ENCODE measurements at places on chromosomes 7 and 10.

- no peak for DNase-seq
Measured at GRCh38 chr10:670990-671389, 18.5 kb downstream of the DIP2C start.

DNA sequence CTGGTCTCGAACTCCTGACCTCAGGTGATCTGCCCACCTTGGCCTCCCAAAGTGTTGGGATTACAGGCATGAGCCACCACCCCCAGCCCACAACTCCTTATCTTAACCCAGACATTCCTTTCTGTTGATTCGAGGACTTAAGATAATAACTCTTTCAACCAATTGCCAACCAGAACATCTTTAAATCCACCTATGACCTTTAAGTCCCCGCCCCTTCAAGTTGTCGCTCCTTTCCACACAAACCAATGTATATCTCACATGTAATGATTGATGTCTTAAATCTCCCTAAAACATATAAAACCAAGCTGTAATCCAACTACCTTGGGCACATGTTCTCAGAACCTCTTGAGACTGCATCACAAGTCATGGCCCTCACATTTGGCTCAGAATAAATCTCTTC lies 7.8 kb upstream of the ANKRD2 start:
- DNase-seq: no peak

GRCh38 chr10:299969-300368 lies 164.7 kb downstream of the ZMYND11 start:
- DNase-seq: no peak

DNA sequence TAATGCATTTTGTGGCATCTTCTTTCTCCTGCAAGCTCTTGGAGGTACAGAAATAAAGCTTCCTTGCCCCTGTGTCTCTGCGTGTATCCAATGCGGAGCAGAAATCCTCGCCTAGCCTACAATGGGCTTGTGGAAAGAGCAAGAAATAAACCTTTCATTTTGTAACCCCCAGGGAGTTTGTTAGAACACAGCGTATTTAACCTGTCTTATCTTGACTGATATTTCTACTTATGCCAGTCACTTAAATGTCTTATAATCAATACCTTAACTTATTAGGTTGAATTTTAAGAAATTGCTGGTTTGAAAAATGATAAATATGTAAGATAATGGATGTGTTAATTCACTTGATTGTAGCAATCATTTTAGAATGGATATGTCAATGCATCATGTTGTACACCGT lies 629.8 kb upstream of the IGFBP3 start:
- DNase-seq: no peak

DNA sequence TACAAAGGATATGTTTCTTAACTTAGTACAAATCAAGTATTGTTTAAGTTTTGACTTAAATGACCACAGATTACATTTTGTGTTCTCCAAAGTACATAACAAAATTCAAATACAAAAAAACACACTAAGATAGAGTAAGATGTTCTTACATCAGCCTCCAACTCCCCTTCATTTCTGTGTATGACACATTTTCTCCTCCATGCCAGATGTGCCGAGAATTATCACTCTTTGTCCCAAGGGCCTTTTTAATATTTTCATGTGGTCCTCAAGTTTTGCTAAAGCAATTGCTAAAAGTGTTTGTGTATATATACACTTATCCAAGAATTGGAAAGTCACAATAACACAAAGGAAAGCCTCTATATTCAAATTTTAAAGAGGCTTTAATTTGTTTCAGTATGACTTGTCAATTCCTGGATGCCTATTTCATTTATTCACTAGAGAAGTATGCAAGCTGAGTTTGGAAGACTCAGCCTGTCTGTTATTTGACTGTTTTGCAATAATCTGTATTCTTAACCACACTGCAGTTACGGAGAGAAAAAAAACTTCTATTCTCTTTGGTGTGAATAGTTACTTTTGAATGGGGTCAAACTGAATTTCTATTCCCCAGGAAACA lies 586.4 kb upstream of the SEMA3D start:
- DNase-seq: no peak

- no peak for DNase-seq
Measured at GRCh38 chr7:85328456-85328998, 141.7 kb upstream of the SEMA3D start.

DNA sequence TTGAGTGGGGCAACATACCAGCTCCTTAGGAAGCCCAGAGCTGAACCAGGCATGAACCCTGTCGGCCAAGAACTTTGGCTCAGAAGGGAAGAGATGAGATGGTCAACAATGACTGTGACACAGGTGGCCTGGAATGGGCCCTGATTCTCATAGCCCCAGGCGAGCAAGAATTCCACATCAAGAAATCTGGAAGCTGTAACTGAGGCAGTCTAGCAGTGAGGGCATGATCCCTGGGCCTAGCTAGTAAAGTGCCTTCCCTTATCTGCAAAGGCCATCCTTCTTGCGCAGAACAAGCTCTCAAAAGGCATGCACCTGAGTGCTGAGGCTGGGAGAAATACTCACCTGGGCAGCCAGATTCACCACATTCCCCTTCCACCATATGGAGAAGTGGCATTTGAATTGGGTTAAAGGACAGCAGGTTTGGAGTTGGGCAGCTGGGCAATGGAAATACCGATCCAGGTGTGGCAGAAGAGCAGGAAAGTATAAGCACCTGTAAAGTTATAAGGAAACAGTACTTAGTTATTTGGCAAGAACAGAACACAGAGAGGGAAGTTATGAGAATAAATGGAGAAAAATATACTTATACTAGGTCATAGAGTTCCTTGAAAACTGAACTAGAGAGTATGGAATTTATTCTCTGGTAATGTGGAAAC lies 78.6 kb upstream of the CAPZA2 start:
- no peak for DNase-seq

DNA sequence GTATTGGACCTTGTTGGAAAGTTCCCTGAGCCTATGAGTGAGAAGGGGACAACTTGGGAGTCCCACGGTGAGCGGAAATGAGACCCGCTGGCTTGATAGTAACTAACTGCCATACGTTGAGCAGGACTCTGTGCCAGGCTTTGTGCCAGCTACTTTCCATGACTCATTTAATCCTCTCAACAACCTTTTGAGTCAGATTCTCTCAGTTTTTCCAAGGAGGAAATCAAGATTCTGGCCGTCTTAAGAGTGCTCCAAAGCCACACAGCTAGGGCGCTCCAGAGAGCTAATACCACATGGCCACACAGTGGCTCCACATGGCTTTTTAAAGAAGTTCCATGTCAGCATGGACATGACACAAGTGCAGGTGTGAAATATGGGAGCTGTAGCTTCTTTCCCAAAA lies 55.7 kb downstream of the NOD1 start:
- no peak for DNase-seq

DNA sequence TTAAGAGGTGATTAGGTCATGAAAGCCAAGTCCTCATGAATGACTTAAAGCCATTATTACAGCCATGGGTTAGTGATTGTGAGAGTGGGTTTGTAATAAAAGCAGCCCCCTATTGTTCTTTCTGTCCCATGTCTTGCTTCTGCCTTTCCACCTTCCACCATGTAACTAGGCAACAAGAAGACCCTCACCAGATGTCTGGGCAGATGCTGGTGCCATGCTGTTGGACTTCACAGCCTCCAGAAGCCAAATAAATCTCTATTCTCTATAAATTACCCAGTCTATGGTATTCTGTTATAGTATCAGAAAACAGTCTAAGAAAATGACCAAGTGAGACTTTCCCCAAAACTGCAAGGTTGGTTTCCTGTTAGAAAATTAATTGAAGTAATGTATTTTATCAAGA lies 460.3 kb upstream of the ADARB2 start:
- DNase-seq: no peak

- no peak for DNase-seq
Measured at GRCh38 chr7:768881-769504, 41.9 kb upstream of the PRKAR1B start.

DNA sequence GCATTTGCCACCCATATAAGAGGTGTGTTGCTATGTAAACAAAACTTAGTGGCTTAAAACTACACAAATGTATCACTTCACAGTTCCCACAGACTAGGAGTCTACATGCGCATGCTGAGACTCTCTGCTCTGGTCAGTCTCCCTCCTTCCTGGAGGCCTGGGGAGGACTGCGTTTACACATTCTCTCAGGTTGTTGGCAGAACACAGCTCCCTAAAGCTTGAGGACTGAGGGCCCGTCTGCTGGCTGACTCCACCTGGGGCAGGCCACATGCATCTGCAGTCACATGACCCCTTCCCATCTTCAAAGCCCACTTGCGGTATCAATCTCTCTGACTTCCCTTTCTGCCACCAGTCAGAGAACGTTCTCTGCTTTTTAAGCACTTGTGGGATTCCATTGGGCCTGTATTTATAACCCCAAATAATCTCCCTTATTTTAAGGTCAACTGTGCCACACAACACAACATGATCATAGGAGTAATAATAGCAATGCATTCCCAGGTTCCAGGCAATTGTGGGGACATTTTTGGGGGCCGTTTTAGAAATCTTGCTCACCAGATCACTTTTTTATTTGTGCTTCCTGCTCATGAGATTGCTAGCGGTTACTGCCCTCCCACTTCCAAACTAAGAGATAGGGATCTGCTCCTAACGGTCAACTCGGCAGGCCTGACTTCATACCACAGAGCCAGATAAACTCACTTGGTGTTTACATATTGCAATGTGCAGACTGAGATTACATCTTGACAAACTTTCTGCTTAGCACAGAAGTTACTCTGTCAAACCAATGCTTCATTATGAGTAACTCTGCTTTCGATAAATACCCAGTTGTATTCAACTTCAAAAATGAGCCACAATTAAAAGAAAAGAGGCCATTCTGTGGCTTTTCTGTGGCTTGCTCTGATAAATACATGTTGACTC lies 96.3 kb downstream of the ALOX5 start:
- peak; percentile 14 for DNase-seq

- no peak for DNase-seq
Measured at GRCh38 chr7:142174441-142174840, 62.9 kb downstream of the MGAM2 start.

GRCh38 chr10:1645896-1646295 lies 91.4 kb downstream of the ADARB2 start:
- no peak for DNase-seq

- DNase-seq: no peak
Measured at GRCh38 chr10:58473976-58474375, 38.7 kb upstream of the BICC1 start.

GRCh38 chr10:23191764-23192711 lies at the start of gene PTF1A:
Gene PTF1A (plus strand): TSS chr10:23192312. CDS start chr10:23192531, 219 bp downstream.
- DNase-seq: no peak

GRCh38 chr7:157397731-157398691 lies 61.2 kb downstream of the DNAJB6 start:
- DNase-seq: no peak

GRCh38 chr10:59698326-59698725 lies 11.3 kb downstream of the SLC16A9 start:
- no peak for DNase-seq

DNA sequence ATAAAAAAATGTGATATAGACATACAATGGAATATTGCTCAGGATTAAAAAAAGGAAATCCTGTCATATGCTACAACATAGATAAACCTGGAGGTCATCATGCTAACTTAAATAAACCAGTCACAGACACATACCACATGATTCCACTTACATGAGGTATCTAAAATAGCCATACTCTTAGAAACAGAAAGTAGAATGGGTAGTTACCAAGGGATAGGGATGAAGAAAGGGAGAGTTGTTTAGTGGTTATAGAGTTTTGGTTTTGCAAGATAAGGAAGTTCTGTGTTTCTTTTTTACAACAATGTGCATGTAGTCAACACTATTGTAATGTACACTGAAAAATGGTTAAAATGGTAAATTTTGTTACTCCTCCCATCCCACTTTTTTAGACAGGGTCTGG lies 30.5 kb downstream of the BICC1 start:
- DNase-seq: no peak

DNA sequence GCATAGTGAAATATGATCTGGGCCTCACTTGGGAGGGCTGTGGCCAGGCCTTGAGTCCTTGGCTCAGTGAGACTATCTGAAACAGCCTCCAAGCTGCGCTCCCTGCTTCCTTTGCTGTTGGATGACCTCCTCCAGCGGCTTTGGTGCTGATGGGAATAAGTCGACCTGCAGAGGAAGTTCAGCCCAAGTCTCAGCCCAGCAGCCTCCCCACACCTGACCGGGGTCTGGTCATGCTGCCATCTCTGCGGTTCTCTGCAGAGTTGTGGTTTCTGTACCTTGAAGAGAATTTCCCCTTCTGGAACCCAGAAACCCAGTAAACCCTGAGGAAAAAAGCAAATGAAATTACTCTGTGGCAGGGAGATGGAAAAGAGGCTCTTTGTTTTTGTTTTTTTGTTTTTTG lies 4.6 kb upstream of the RBAK start:
- no peak for DNase-seq

GRCh38 chr10:130479146-130479545 lies 343.0 kb downstream of the GLRX3 start:
- DNase-seq: no peak

DNA sequence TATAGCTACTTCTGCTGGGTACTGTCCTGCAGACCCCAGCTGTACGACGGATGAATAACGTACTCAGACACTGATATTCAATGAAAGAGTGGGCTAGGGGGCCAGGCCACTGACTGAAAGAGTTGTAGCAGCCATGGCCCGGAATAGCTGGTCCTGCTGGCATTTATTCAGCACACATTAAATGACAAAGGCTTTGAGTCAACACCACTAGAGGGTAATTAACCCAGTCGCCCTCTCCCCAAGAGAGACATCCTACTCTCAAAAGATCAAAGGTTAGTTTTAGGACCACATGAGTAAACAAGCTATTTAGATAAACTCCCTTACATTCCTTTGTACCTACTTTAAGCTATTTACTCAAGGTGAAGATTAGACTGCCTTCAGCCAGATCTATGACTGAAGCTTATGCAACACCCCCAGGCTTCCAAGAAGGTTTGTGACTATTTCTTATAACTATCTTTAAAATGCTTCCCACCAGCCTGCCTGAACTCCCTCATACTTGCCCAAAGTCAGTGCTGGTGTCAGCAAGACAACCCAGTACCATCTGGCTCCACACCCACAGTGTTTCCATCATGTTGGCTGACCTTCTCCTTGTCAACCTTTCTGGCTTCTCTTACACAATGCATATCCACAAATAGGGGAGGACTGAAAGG lies 629.1 kb downstream of the SORCS1 start:
- DNase-seq: no peak

DNA sequence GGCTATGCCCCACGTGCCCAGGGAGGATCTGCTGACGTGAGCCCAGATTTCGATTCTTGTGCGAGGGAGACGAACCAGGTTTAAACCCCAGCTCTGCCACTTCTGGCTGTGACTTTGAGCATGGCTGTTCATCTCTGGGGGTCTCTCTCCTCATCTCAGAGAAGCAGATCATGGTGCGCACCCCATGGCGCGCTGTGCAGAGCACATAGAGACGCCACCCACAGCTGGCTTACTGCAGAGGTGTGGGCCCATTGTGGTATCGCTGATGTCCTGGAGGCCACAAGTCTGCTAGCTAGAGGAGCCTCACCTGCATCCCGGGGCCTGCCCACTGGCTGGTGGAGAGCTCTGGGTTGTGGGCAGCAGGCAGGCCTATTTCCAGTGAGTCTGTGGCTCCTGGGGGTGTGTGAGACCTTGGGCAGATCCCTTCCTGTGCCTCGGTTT lies 140.5 kb downstream of the LHPP start:
- no peak for DNase-seq
